ENCODE measurements at places on chromosomes 3 and 15.

- DNase-seq: no peak
Measured at GRCh38 chr3:60323651-60324050, 927.6 kb downstream of the FHIT start.

GRCh38 chr3:95277613-95278012 lies 1214.8 kb downstream of the NSUN3 start:
- DNase-seq: no peak

DNA sequence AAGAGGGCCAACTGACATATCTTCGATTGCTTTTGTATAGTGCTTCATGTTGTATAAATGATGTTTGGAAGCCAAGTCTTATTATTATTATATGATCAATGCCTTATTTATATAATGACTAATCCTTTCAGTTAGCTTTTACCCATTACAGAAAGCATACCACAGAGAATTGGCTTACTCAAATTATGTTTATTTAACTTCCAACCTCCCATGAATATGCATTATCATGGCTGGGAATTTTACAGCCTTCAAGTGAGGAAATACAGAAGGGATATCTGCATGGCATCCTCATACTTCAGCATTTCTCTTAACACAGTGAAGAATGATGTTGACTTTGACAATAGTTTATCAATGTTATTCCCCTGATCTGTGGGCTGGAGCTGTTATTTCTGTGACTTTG lies 225.9 kb upstream of the GAP43 start:
- DNase-seq: no peak

DNA sequence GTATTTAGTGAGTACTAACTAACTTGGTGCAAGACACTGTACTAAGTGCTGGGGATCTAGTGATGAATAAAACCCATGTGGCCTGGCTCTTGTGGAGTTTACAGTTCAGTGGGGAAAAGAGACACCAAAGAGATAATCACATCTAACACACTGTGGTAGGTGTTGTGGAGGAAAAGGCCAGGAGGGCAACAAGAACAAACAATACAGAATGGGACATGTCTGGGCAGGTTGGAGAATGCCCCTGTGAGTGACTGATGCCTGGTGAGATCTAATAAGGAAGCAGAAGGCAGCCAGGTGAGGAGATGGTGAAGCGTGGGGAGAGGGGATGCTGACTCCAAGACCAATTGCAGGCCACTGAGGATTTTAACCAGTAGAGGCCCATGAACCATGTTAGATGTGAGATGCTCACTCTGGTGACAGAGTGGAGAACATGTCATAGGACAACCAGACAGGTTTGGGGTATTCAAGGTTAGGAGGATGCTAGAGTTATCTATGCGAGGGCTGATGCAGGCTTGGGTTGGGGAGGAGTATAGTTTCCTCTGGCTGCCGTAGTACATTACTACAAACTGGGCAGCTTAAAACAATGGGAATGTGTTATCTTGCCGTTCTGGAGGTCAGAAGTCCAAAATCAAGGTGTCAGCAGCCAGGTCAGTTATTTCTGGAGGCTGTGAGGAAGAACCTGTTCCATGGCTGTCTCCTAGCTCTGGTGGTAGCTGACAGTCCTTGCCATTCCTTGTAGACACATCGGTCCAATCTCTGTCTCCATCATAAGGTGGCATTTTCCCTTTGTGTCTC lies 81.4 kb downstream of the ARNT2 start:
- DNase-seq: no peak

- no peak for DNase-seq
Measured at GRCh38 chr15:72809329-72809728, 25.8 kb upstream of the ADPGK start.

- DNase-seq: no peak
Measured at GRCh38 chr3:33237439-33237838, 18.8 kb upstream of the SUSD5 start.

GRCh38 chr3:143831994-143832393 lies 16.3 kb downstream of the SLC9A9 start:
- no peak for DNase-seq

DNA sequence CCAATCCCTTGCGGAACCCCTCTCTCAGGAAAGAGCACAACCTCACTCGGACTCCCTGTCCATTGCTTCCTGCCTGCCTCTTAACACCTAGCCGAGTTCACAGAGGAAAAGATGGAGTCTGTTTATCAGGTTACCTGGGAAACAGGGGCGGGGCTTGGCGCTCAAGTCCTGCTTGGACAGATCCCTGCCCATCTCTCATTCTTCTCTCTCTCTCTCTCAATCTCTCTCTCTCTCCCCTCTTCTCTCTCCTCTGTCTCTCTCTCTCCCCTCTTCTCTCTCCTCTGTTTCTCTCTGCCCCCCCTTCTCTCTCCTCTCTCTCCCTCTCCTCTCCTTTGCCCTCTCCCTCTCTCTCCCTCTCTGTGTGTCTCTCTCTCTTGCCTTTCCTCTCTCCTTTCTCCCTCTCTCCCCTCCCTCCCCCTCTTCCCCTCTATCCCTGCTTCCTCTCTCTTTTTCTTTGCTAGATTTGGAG lies at the start of gene EFHB:
TSS of gene EFHB (minus strand) at position 120 of the 469 bp plus-strand sequence. CDS start 199 bp downstream, outside the sequence.
- no peak for DNase-seq

GRCh38 chr3:64016941-64017620 lies 6.2 kb downstream of the PSMD6 start:
- no peak for DNase-seq

DNA sequence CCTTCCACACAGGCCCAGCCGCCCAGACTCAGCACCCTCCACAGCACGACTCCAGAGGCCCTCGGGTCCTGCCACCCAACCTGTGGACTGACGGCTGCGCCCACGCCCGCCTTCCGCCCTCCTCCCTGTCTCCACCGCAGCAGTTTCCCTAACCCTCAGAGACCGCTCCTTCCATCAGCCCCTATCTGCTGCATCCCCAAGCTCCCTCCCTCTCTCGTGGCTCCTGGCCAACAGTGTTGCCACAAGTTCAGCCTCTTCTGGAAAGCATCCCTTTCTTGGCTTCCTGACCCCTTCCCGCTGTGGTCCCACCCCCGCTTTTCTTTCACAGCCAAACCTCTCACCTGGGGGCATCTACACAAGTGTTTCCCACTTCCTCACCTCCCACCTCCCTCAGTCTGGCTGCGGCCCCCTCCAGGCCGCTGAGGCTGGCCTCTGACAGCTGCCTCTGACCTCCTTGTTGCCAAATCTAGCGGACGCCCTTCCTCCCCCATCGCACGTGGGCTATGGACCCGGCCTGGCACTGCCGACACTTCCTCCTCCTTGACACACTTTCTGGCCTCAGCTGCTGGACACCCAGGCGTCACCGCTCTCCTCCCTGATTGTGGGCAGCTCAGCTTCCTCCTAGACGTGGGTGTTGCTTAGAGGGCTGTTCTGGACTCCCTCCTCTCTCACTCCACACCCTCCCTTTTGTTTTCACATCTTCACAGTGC lies 168.8 kb upstream of the TLE3 start:
- no peak for DNase-seq

DNA sequence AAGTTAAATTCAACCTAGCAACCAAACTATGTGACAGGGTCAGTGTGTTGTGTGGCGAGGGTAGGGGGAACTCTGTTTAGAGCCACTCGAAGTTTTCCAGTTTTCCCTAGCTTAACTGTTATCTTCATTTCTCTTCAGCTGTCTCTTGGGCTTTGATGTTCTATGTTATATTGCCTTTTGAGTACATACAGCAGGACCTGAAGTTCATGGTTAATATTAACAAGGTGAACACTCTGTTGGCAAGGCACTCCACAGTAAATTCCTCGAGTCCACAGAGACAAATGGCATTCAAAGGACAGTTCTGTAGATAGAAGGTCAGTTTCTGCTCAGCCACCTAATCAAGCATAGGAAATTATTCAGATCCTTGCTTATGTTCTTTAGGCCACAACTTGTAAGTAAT lies 147.9 kb upstream of the DPH6 start:
- no peak for DNase-seq

DNA sequence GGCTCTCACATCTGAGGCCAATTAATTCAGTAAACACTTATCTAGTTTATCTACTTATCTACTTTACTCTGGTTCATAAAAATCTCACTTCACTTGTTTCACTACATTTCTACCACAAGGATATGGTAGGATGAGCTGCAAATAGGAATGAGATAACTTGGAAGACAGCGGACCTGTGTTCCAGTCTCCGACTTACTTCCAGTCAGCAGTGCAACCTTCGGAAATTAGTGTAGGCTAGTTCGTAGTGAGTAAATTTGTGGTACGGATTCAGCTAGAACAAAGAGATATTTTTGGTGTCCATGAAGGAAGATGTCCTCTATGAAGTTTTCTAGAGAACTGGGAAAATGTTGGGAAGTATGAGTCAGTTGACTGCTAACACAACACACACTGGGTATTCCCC lies 66.3 kb downstream of the TPRG1 start:
- no peak for DNase-seq

DNA sequence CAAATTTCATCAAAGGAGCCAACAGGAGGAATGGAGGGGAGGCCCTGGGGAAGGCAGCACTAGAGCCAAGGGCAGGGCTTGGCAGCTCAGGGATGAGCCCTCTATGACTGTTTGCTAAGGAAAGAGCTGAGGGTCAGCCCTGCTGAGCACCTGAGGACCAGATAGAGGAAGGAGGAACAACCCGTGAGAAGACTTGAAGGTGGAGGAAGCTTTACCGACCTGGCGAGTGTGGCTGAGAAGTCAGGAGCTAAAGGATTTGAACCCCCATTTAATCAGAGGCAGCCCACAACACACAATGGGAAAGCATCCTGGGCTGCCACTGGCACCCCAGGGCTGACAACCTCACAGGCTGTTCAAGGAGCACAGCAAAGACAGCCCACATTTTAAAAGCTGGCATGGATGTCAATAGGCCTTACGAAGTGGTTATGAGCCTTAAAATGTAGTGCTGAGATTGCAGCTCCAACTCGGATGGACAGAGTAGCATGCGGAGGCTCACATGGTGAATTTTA lies 20.7 kb upstream of the LRRC2 start:
- no peak for DNase-seq

DNA sequence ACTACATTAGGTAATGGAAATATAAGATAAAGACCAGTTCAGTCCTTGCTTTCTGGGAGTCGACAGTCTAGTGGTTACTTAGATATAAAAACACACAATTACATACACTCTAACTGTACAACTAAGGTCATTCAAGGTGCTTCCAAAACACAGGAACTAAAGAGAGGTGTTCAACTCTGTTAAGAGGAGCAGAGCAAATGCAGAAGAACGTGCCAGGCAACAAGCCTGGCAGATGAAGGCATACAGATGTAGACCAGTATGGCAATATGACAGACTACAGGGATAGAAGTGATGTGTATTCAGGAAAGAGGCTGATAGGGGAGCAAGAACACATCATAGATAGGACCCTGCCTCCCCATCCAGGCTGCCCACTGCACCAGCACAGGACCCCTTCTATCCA lies 78.3 kb downstream of the CBLB start:
- DNase-seq: no peak

DNA sequence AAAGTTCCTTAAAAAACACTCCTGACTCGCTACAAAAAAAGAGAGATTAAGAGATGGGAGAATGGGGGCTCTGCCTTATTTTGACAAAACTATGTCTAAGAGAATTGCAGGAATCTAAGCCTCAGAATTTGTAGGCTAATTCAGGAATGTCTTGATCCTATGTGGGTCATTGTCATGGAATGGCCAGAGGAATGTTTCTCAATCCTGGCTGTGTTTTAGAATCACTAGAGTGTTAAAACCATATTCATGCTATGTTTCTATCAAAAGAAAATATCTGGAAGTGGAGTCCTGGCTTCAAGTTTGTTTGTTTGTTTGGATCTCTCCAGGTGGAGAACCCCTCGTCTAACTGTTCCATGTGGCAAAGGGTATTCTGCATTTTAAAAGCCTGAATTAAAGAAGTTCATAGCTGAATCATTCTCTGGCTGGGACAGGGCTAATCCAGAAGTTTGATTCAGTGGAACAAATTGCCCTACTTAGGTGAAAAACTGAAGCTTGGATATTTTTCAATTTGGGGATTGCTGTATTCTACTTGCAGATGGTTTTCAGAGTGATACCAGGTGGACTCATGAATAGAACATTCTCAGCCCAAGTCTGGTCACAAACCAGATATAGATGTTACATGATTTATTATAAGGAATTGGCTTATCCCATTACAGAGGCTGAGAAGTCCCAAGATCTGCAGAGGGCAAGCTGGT lies 28.2 kb downstream of the GJD2 start:
- DNase-seq: no peak

DNA sequence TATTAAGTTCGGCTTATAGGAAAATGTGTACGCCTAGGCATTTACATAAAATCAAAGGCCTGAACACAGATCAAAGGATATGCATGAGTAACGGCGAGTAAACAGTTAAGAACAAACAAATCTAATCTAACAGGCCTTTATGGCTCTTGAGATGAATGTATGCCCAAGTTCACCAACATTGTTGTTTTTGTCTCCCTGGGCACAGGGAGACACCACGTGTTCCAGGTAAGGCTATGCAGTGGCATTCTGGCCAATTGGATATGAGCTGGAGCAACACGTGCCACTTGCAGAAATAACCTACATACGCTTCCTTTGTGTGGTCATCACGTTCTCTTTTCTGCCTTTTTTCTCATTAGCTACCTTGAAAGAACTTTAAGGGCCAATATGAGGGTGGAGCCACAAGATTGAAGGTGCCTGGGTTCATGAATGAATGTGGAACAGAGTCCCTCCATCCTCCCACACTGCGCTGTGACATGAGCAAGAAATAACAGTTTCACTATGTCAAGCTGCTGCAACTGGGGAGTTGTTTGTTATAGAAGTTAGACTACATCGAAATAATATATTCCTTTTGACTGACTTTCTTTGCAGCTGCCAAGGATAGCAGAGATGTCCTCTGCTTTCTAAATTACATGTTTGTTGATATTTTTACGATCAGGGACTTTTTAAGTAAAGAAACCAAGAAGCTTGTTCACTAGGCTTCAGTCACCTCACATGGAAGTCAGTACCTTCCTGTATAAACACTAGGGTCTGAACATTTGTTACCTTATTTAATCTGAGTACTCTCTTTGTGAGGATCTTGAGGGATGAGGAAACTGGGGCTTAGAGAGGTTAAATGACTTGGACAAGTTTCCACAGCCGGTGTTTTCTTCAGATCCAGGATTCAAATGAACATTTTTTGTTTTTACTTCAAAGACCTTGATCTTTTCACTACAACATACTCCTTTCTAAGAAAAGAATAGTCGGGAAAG lies 427.5 kb upstream of the TBL1XR1 start:
- no peak for DNase-seq

- no peak for DNase-seq
Measured at GRCh38 chr3:21839592-21839991, 88.6 kb upstream of the ZNF385D start.

GRCh38 chr3:66615643-66616301 lies 115.0 kb upstream of the LRIG1 start:
- DNase-seq: no peak

DNA sequence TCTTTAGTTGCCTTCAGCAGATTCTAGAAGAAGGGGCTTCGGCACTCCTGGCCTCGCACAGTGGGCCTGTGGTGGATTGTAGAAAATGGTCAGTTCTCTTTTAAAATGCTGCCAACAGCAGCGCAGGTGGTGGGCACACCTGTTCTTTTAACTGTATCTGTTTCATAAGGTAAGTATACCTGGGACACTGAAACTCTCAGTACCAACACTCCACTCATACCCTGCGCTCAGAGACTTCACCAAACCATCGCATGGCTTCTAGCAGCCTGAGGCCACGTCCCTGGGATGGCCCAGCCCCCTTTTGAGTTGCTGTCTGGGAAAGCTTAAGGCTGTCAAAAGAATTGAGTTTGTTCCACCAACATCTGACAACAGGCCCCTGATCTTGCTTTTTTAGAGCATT lies 56.7 kb upstream of the MCF2L2 start:
- DNase-seq: no peak
